ENCODE measurements at places on chromosomes 7 and 10. TPM values are rescaled to one million over a fixed set of nuclear protein-coding genes. Genes with fewer than 3 reads are reported as not detected.

DNA sequence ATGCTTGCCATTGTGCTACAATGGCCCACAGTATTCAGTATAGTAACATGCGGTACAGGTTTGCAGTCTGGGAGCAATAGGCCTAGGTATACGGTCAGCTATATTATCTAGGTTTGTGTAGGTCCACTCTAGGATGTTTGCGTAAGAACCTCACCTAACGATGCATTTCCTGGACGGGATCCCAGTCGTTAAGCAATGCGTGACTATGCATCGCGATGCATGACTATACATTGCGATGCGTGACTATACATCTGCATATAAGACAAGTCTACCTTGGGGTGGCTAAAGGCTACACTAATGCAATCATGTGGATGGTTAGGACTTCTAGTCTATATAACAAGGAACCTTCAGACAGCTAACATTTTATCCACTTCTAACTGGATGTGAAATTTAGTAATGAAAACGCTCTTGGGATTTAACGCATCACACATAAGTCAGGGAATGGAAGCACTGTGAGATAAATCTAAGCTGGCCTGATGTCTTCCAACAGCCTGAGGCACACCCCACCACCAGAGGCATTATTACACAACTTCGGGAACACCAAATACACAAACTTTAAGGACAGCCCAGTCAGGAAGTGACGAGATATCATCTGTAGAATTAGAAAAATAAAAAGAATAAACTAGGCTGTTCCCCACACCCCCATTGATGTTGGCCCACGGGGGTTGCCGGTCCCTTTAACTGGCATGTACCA, 9.2 kb downstream of the GNA12 start:
- H3K27ac ChIP-seq = no peak overlapping the region
- H3K4me1 ChIP-seq = peaks cover 11% of the 10 kb centered on the region
- H3K4me3 ChIP-seq = no peak overlapping the region
- no peak for DNase-seq
- no peaks in the 10 kb centered on the region for H3K27me3 ChIP-seq
- peaks cover 16% of the 10 kb centered on the region for H3K36me3 ChIP-seq

Gene IFIT1B
- total RNA-seq = not detected

Gene WNT16
- not detected for total RNA-seq

DNA sequence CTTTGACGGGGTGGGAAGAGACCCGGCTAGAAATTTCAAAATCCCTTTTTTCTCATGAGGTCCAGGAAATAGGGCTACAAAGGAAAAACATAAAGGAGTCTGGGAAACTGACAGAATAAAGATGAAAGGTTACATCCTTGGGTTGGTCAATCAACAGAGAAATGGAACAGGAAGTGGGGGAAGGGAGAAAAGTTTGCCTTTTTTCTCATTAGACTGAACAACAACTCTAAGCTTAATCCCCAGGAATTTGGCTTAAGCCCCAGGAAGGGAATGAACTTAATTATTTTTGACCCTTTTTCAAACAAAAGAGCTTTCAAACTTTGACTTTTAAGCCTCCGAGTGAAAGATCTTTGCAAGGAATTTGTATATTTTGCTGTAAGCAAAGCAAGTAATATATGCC, 32.7 kb downstream of the LGI1 start:
- no peak overlapping the region for H3K4me3 ChIP-seq
- no peak overlapping the region for H3K27ac ChIP-seq
- no peak for DNase-seq
- H3K4me1 ChIP-seq = no peaks in the 10 kb centered on the region
- H3K27me3 ChIP-seq = no peaks in the 10 kb centered on the region
- no peaks in the 10 kb centered on the region for H3K36me3 ChIP-seq

Gene MKI67
- total RNA-seq = 2.1 TPM

- no peak overlapping the region for H3K4me3 ChIP-seq
- no peak for DNase-seq
- no peak overlapping the region for H3K27ac ChIP-seq
- H3K36me3 ChIP-seq = no peaks in the 10 kb centered on the region
- H3K27me3 ChIP-seq = no peaks in the 10 kb centered on the region
Observed at GRCh38 chr10:80538481-80539185, 931 bp downstream of the SH2D4B start.

Gene LLCFC1
- not detected for total RNA-seq

DNA sequence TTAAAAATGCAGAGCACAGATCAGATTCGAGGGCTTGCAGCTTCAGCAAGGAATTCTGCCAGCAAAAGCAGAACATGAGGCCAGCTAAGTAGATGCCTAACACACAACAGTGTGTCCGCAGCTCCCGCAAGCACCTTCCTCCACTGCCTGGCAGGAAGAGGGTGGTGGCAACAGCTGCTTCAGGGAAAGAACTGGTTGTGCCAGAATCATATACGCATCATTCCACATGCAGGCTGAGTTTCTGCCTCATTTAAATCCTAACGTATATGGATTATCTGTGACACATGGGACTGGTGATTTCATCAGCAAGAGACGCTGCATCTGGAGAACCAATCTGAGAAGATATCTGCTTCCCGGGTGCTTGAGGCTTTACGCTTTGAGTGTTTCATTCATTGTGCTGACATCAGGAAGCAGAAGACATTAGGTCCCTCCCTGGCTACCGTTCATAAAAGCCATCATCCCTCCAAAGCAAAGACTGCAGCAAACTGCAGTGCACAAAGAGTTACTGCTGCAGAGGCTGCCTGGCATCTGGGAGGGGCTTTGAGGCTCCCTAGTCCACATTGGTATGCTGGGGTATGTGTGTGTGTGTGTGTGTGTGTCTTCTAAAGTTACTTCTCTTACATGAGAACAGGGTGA, 78.8 kb downstream of the FAM13C start:
- H3K4me3 ChIP-seq = no peak overlapping the region
- no peaks in the 10 kb centered on the region for H3K27me3 ChIP-seq
- no peak for DNase-seq
- H3K4me1 ChIP-seq = no peaks in the 10 kb centered on the region
- no peak overlapping the region for H3K27ac ChIP-seq

- H3K27me3 ChIP-seq = no peaks in the 10 kb centered on the region
- DNase-seq = no peak
- H3K27ac ChIP-seq = no peak overlapping the region
- H3K4me3 ChIP-seq = no peak overlapping the region
Observed at GRCh38 chr10:73248259-73248724, 1.2 kb upstream of the DNAJC9 start.

Gene ST8SIA6
- total RNA-seq = 13.9 TPM
